ENCODE measurements at places on chromosomes 6 and 20.

- DNase-seq = no peak
Observed at GRCh38 chr6:130755368-130756034, 71.7 kb upstream of the SMLR1 start.

DNA sequence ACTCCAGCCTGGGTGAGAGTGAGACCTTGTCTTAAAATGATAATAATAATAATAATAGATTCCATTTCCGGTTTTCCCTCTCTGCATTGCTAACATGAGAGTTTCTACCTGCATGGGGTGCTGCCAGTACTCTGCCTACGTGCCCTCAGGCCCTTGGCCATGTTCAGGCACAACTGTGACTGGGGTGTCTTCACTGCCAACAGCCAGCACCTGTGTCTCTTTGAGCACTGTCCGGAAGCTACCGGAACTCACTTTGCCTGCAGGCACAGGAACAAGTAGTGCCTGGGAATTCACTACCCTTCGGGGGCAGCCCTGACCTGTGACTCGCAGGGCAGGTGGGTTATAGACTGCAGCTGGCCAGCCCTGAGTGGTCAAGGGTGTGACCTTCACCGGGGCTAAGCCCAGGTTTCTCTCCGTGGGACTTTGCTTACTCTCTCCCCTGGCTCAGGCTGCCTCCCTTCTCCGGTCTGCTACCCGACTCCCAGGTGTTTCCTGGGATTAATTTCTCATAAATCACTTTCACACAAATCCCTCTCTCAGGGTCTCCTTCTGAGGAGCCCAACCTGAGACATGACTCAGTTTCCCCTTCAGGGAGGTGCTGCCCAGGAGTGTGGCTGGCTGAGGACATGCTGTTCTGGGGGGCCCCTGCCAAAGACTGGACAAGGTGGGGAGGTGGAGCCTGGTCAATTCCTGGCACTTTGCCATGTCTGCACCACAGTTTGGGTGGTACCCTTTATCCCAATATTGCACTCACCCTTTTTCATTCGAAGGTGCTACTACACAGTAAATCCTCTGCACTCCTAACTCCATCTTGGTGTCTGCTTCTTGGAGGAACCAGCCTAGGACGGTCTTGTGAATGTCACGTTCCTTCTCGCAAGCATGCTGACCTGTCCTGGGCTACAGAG lies 79.5 kb upstream of the RALGAPA2 start:
- DNase-seq = no peak

GRCh38 chr6:31086788-31087440 lies 25.5 kb downstream of the C6orf15 start:
- no peak for DNase-seq

DNA sequence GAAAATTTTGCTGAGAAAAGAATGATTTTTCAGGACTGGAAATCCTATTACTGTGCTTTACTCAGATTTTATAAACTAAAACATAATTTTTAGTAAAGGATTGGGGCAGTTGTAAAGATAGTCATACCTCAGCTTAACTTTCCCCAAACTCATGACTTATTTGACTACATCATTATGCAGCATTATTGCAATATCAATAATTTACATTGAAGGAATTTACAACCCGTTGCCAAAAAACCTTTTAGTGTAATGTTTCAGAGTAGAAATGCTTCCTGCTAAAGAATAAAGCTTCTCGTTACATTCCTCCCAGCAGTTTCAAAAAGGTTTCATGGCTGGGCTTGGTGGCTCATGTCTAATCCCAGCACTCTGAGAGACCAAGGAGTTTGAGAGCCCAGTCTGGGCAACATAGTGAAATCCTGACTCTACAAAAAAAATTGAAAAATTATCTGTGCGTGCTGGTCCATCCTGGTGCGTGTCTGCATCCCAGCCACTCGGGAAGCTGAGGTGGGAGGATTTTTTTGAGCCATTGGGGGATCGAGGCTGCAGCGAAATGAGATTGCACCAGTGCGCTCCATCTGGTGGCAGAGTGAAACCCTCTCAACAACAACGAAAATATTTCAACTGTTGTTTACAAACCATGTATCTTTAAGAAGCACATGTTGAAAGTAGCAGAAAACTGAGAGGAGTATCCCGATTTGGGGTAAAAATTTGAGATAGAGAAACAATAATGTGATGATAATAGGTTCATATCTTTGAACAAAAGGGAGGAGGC lies 4.4 kb downstream of the AMD1 start:
- no peak for DNase-seq

DNA sequence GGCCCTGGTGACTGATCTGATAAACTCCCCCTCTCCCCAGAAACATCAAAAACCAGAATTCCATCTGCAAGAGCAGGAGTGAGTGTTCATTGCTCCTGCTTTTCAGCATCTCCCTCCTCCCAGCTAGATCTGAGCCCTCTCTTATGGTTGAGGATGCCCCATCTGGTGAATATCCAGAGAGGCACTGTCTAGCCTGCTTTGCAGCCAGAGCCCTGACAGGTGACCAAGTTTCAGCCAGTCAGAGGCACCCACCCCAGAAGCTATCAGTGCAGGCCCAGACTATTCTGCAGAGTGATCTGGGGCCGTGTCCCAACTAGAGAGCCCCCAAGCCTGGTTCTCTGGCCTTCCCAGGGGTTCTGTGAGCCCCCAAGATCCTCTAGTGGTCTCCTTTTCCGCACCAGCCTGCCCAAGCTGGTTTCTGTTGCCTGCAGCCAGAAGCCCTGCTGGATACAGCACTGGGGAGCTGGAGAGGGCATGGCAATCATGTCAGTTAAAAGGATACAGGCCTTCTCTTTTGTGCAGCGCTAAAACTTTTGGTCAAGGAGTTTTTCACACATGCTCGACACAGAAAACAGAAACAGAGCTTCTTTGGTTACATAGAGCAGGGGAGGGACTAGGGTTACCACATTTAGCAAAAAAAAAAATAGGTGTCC lies 6.6 kb upstream of the BMP7 start:
- DNase-seq = no peak

- DNase-seq = no peak
Observed at GRCh38 chr6:44672841-44673240, 285.3 kb downstream of the CDC5L start.

DNA sequence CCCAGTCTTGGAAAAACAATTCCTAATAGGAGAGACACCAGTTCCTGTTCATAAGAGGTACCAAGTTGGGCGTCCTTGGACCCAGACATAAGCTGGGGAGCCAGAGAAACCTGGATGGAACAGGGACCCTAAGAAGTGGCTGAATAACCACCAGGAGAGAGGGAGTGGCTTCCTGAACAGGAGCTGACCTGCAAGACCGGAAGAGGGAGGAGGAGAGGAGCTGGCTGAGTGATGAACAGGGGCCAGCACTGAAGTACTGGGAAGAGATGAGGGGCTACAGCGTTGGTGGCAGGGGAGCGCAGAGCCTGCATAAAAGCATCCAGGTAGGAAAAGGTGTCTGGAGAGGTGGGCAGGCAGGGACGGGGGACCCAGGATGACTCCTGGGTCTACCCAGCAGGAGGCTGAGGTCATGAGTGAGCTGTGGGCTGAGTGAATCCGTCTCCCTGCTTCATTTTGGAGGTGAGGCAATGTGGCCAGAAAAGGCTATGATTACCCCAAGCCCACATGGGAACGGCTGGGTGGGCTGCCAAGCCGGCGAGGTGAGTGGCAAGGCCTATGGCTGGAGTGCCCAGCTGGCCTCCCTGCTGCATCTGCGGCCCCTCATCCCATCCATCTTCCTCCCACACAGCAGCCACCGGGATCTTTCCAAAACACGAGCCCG lies 34.4 kb upstream of the ZFAND3 start:
- no peak for DNase-seq

DNA sequence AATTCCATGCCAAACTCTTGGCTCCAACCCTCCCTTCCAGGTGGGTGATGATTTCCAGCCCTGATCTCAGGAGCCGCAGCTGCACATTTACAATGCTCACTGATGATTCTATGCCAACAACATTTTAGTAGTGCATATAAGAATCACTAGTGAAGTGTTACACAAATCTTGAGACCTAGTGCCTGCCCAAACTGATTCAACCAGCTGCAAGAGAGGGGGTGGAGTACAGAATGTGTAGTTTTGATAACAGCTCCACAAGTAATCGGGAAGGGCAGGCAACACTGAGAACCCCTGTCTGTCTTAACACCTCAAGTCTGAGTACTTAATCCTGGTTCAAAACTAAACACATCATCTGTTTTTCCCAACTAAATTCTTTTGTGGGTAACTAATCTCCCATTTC lies 91.7 kb downstream of the PRDM1 start:
- no peak for DNase-seq

DNA sequence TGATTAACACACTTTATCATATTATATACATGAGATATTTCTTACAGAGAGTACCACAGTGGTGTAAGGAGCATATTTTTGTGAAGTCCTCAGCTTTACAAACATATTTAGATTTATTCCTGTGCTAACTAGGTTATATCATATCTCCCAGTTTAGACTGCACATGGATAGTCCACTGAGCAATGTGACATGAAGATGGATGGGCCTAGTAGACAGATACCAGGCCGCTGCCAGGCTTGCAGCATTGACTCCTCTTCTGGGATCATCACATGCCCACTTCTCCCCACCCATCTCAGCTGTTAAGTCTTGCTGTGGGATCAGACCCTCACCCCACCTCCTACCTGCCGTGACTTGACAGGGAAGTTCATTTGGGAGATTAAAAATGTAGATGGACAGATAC lies 95.8 kb downstream of the SLX4IP start:
- no peak for DNase-seq

DNA sequence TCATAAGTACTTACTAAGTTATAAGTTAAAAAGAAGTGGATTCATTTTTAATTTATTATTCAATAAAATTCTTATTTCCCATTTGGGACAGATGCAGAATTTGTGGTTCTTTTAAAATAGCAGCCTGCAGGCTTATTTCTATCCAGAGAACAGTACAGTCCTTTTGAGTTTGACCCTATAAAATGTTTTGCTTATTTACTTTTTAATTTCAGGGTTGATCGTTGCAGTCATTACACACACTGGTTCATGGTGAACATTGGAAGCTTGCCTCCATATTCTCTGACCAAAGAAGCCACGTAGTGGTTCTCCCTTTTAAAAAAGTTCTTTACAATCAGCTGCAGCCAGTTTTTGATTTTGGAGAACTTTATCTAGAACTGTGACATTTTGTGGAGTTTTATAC lies 122.9 kb upstream of the PDE7B start:
- DNase-seq = no peak

GRCh38 chr6:104639668-104640067 lies 220.1 kb downstream of the HACE1 start:
- no peak for DNase-seq

GRCh38 chr6:117829594-117830319 lies 77.3 kb upstream of the SLC35F1 start:
- no peak for DNase-seq

GRCh38 chr6:56819604-56820003 lies 135.3 kb upstream of the BEND6 start:
- no peak for DNase-seq

GRCh38 chr6:5905431-5906339 lies 101.0 kb downstream of the NRN1 start:
- no peak for DNase-seq

GRCh38 chr6:32432050-32432450 lies 7.6 kb upstream of the HLA-DRA start:
- no peak for DNase-seq

DNA sequence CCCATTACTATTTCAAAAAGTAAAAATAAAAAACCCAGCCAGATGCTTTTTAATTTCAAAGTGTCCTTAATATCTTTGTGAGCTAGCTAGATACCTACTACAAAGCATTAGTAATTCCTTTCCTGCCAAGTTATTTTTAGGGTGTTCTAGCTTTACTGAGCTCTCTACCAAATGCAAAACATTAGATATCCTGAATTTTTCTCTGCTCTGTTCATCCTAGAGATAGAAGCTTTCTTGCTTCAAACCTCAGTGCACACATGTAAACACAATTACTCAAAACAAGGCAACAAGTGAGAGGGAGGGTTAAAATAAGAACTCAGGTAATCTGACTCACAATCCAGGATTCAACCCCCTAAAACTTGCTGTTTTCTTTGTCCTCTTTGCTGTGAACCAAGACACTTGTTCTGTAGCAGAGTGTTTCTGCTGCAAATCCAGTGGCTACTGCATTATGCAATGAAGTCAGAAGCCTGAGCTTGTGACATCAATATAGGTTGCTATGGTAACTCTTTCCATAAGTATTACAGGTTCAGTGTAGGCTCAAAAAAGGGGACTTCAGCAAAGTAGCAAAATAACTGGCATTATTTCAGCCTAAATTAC lies 72.6 kb upstream of the STXBP5 start:
- no peak for DNase-seq

- no peak for DNase-seq
Observed at GRCh38 chr6:5082487-5083306, 2.4 kb upstream of the PPP1R3G start.

Data from activated CD8-positive, alpha-beta memory T cell treated with anti-CD3 and anti-CD28 coated beads for 48 hours (primary cell).